ENCODE measurements at places on chromosomes 7 and 10.

DNA sequence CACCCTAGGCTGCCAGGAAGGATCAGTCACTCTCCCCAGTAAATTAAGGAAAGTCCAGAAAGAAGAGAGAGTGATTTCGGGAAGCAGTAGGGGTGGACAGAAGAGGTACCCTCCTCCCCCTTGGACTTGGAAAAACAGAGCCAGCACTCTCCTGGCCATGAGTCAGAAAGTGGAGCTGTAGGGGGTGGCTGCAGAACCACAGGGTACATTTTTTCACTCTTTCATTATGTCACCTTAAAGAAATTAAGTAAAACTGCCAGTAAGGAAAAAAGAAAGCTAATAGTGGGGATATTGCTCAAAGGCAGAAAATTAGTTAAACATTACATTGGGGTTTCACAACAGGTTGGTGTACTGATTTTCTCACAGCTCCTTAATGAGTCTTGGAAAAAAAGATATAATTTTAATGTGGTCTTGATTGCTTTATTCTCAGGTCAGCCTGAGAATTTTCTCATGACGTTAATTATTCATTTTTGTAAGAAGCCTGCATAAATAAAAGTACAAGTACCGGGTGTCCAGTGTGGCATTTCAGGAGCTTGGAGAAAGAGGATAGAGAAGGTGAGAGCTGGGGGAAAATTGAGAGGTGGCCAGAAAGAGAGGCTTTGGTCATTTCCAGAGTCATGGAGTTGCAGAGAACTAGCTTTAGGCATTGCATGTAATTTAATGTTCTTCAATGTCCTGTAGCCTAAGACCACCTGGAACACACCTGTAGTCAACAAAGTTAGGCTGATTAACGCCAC, 23.2 kb upstream of the AOAH start:
- H3K4me3 ChIP-seq = no peak overlapping the region
- peak; percentile 53 for DNase-seq
- no peaks in the 10 kb centered on the region for H3K27me3 ChIP-seq
- H3K27ac ChIP-seq = no peak overlapping the region

DNA sequence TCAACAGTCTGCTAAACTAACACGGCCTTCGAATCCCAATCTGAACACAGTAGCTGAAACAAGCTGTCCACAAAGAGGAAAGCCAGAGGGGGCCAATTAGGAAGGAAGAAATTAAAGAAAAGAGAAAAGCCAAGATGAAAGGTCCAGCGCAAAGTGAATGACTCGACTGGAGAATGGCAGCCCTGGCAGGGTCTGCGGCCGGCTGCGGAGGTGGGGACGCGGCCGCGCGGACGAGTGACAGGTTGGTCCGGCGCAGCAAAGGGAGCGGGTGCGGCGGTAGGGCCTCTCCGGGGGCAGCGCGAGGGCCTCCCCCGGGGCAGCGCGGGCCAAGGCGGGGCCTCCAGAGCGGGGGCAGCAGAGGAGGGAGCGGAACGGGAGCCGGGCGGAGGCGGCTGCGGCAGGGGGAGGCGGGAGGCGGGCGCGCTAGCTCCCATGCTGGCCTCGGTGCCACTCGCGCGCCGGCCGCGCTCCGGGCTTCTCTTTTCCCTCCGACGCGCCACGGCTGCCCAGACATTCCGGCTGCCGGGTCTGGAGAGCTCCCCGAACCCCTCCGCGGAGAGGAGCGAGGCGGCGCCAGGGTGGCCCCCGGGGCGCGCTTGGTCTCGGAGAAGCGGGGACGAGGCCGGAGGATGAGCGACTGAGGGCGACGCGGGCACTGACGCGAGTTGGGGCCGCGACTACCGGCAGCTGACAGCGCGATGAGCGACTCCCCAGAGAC, at the start of gene VWC2:
TSS of gene VWC2 (plus strand) at position 421 of the 718 bp plus-strand sequence. CDS start 1,798 bp downstream, outside the sequence.
- H3K4me3 ChIP-seq = peak within 1 kb of the TSS; percentile 17
- H3K36me3 ChIP-seq = no peaks in the 10 kb centered on the region
- no peak within 1 kb of the TSS for H3K27ac ChIP-seq
- no peak for DNase-seq
- H3K4me1 ChIP-seq = peaks cover 2% of the 10 kb centered on the region

DNA sequence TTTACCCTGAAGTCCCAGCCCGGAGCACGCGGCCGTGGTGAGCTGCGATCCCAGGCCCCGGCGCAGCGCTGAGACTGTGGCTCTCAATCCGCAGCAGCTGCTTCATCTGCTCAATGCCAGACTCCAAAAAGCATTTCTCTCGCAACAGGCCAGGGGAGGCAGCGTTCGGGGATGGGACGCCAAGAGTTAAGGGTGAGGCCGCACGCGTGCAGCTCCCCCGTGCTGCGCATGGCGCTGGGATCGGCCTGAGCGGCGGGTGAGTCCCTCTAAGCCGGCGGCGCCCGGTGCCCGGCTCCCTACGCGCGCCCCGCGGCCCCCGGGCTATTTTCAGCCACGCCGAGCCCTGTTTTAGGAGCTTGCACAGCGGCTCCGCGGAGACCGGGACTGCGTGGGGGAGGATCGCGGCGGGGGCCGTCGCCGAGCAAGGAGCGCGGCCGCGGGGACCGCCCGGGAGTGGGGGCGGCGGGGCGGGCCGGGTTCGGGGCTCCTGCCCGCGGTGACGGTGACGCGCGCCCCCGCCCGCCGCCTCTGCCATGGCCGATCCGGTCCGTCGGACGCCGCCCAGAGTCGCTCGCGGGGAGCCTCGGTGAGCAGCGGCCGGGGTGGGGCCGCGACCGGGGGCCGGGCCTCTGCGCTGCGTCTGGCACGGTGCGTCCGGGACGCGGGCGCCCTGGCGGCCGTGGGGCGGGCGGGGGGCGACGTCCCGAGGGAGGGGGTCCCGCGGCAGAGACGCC, 29.4 kb upstream of the JAKMIP3 start:
- no peaks in the 10 kb centered on the region for H3K36me3 ChIP-seq
- DNase-seq = peak; percentile 35
- no peaks in the 10 kb centered on the region for H3K4me1 ChIP-seq
- H3K27ac ChIP-seq = no peak overlapping the region
- H3K27me3 ChIP-seq = peaks cover 16% of the 10 kb centered on the region

GRCh38 chr10:89887406-89887805, 186.0 kb downstream of the KIF20B start:
- no peak overlapping the region for H3K4me3 ChIP-seq
- H3K36me3 ChIP-seq = no peaks in the 10 kb centered on the region
- no peaks in the 10 kb centered on the region for H3K27me3 ChIP-seq

DNA sequence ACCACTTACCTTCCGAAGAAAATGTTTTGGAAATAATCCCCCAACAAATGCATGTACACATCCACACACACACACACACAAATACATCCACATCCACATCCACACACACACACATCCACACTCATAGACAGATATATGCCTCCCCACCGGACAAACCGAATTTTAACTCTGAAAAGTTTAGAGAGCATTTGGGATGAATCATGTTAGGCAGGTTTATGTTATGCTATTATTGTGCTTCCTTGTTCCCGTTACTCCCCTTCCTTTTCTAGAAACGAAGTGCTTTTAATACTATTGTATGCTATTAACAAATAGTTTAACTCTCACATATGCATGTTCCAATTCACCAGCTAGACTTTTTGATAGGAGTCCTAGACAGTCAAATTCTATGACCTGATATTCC, 91.5 kb downstream of the FAS start:
- no peak overlapping the region for H3K4me3 ChIP-seq
- H3K27me3 ChIP-seq = peaks cover 2% of the 10 kb centered on the region
- H3K27ac ChIP-seq = no peak overlapping the region

DNA sequence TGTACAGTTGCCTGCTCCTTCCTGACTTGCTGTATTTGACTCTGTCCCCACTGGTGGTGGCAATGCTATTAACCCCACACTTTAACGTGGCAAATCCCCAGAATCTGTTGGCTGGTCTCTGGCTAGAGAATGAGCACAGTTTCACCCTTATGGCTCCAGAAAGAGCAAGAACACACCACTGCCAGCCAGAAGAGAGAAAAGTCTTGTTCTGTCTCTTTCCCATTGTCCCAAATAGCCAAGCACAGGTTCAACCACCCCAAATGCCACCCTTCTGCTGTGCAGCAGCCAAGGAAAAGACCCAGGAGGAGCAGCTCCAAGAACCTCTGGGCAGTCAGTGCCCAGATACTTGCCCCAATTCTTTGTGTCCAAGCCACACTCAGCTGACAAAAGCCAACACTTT, 11.3 kb downstream of the SLC16A9 start:
- H3K4me1 ChIP-seq = no peaks in the 10 kb centered on the region
- DNase-seq = no peak
- no peak overlapping the region for H3K27ac ChIP-seq
- no peak overlapping the region for H3K4me3 ChIP-seq
- no peaks in the 10 kb centered on the region for H3K27me3 ChIP-seq

DNA sequence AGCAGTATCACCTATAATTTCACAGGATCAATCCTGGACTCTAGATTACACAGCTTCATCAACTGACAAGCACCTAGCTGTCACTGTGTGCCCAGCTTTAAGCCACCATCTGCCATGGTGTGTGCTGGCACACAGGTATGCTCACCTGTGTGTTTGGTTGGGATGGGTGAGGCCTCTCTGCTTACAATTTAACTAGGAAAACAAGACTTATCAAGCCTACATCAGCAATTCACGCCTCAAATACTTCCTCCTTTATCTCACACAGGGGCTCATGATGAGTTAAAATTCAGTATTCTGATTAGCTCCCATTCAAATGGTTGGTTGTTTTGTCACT, 608.2 kb downstream of the PARD3 start:
- no peak overlapping the region for H3K27ac ChIP-seq
- peaks cover 5% of the 10 kb centered on the region for H3K4me1 ChIP-seq
- DNase-seq = peak; percentile 60
- no peaks in the 10 kb centered on the region for H3K27me3 ChIP-seq

- H3K27ac ChIP-seq = no peak within 1 kb of the TSS
- peaks cover 8% of the 10 kb centered on the region for H3K27me3 ChIP-seq
- peak within 1 kb of the TSS; percentile 77 for H3K4me3 ChIP-seq
- H3K36me3 ChIP-seq = no peaks in the 10 kb centered on the region
- peaks cover 10% of the 10 kb centered on the region for H3K4me1 ChIP-seq
- DNase-seq = peak; percentile 93
Measured at GRCh38 chr10:70052462-70053217, at the start of gene MACROH2A2. TSS of gene MACROH2A2 (plus strand) at chr10:70052846. CDS start at chr10:70075659, 22,813 bp downstream.

- no peak overlapping the region for H3K4me3 ChIP-seq
- H3K36me3 ChIP-seq = no peaks in the 10 kb centered on the region
- no peaks in the 10 kb centered on the region for H3K27me3 ChIP-seq
- DNase-seq = no peak
- H3K27ac ChIP-seq = no peak overlapping the region
Measured at GRCh38 chr7:147509035-147509501, 1081.5 kb upstream of the C7orf33 start.

Measured in mesendoderm (in vitro differentiated cells).